CD8-positive, alpha-beta T cell (primary cell): ENCODE measurements at places on chromosomes 12 and 14.

- DNase-seq: no peak
Measured at GRCh38 chr12:48986720-48987291, 8.7 kb downstream of the WNT1 start.

GRCh38 chr12:117966511-117966910 lies 2.3 kb downstream of the KSR2 start:
- no peak for DNase-seq

- peak; percentile 32 for DNase-seq
Measured at GRCh38 chr12:110280392-110280778, 662 bp upstream of the ATP2A2 start.

DNA sequence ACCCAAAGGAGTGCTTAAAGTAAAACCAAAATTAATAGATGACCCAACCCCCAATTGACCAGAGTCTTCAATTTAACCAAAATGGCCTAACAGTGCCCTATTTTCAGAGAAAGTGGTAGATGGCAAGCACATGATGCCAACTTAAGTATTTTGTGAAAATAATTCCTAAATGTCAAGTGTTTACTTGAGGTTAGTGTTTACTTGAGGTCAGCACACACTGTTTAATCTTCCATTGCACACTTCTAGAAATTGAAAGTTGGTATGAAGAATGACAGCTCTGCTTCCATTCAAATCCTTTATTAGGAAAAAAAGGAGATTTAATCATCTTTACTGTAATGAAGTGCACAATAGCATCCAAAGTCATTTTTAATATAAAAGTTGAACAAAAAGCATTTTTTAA lies 25.9 kb upstream of the CAND1 start:
- DNase-seq: no peak

DNA sequence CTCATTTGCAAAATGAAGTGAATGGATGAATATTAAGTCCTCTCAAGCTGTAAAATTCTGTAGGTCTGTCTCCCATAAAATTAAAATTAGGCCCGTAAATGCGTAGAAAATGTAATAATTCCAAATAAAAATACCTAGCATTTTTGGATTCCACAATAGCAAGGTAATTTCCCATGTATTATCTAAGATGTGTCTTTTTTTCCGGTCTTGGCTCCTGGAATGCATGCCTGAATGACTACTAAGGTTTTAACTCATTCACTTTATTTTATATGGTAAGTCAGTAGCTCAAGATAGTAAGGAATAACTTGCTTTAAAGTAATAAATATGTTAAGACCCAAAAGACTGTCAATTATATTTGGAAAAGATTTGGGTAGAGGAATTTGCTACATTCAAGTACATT lies 11.1 kb downstream of the TXNRD1 start:
- DNase-seq: no peak

GRCh38 chr12:113330505-113330904 lies 4.4 kb downstream of the SLC8B1 start:
- DNase-seq: no peak

DNA sequence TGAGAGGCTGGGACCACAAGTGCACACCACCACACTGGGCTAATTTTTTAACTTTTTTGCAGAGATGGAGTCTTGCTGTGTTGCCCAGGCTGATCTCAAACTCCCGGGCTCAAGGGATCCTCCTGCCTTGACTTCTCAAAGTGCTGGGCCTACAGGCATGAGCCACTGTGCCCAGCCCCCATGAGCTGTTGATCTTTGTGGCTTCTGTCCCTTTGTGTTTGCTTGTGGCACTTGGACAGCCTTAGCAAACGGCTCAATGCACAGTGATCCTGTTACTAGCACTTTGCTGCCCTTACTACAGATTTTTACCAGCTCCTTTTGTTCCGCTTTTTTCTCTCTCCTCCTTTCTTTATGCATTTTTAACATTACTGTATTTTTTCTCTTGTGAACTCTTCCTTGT lies 25.3 kb upstream of the EVL start:
- no peak for DNase-seq

DNA sequence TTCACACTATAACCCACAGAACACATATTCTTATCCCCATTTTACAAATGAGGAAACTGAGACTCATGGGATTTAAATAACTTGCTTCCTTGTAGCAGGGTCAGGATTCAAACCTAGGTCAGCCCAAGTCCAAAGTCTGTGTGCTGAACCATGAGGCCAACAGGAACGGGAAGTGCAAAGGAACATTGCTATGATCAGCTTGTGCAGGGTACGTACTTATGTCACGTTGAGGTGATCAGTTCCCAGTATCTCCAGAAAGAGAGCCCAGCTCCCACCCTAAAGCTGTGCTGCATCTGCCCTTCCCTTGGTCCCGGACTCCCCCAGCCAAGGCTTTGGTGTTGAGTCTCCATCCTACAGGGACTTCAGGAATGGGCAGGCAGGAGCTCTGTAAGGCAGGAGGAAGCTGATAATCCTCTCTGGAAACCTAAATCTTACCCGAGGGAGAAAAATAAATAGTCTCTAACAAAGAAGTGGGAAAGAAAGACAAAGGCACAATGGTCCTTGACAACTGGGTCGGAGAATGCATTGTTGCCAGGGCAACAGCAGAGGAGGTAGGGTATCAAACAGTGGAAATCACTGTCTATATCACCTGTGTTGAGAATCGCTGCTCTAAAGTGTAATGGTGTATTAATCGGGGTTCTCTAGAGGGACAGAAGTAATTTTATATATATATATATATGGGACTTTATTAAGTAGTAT lies 82.5 kb upstream of the FICD start:
- no peak for DNase-seq

GRCh38 chr12:124548854-124549378 lies 18.5 kb downstream of the NCOR2 start:
- DNase-seq: no peak

DNA sequence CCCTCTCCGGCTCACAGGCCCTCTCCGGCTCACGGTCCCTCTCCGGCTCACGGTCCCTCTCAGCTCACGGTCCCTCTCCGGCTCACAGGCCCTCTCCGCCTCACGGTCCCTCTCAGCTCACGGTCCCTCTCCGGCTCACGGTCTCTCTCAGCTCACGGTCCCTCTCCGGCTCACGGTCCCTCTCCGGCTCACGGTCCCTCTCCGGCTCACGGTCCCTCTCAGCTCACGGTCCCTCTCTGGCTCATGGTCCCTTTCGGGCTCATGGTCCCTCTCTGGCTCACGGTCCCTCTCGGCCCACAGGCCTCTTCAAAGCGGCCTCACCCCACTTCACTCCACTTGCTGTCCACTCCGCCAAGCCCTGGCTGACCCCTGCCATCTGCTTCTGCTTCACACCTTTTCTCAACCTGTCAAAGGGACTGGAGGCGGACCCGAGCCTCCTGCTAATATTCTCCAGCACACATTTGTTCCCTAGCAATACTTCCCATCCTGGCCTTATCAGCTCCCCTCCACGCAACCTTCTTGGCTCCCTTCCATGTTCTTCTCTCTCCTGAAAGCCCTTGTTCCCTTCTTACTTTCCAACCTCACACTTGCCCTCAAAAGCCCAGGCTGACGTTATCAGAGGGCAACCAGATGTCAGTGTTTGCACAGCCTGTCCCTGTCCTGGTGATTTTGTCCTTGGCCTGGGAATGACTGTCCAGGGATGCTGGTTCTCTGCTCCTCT lies 176.7 kb downstream of the CALM1 start:
- DNase-seq: no peak

DNA sequence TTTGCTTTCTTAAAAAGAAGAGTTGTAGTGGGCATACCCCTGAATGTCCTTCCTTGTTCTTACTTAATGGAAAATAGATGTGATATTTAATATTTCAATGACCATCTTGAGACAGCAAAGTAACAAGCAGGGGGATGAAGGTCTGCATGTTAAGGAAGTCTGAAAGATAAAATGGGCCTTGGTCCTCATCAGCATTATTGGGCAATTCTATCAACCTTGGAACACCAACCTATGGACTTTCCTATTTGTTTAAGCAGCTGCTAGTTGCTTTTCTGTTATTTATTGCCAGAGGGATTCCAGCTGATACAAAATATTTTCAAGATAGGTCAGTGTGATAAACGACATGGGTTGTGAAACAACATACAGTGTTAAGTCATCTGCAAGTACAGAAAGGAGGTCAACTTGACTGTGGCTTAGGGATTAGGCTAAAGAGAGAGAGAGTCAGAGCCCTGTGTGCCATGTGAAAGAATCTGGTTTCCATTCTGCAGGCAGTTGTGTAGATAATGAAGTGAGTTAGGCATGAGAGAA lies 16.4 kb upstream of the A2M start:
- no peak for DNase-seq

DNA sequence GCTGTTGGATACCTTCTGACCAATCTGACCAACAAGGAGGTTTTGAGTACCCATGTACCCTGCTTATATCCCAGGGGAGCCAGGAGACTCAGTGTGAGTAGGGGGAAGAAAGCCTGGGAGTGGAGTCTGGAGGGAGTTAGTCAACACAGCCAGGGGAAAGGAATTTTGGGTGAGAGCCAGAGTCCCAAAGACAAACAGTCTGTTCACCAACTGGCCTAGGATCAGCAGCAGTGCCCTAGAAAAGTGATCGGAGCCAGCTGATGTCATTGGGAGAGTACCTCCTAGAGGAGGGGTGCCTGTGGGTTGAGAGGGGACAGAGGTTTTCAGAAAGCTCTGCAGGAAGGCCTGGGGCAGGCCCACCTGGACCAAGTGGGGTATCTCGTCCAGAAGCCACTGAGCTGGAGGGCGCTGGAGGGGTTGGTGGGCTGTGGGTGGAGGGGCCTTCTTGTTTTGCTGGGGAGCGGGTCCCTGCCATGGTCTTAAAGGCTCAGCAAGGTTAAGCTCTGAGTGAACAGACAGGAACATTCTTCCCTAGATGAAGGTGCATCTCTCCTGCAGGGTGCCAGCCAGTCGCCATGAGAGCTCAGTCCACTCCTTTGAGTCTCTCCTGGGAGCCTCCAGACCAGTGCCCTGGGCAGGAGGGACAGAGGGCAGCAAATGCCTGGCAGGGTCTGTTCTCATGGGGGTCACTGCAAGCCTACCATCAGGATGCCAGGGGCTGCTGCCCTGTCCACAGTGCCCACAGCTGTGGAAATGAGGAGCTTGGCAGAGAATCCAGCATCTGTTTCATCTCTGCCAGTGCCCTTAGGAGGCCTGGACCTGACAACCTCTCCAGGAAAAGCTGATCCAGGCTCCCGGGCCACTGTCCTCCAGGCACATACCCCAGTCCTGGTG lies 63.6 kb downstream of the CHGA start:
- DNase-seq: no peak

DNA sequence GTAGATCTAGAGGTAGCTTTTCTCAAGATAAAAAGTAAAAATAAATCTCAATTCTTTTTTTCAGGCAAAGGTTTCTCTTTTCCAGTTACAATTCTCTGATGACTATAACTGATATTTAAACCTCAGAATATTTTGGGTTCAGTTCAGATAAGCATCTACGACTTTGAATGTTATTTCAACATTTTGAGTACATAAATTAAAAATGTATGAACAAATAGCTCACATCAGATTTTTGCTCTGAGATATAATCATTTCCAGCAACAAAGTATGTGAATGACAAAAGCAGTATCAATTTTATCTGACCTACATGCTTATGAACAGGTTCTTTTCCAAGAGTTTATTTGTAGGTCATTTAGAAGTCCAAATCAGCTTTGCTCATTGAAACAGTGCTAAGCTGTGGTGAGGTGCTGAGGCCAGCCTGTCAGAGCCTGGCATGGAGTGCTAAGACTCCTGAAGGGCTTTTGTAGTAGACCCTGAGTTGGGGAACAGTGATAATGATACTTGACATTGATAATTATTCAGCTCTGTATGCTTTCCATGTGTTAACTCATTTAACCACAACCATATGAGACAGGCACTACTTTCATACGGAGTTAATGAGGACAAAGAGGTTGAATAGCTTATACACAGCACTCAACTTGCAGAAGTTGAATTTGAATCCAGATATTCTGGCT lies 205.0 kb upstream of the DCN start:
- DNase-seq: no peak

GRCh38 chr14:103509864-103510723 lies 12.5 kb downstream of the CKB start:
- DNase-seq: no peak

DNA sequence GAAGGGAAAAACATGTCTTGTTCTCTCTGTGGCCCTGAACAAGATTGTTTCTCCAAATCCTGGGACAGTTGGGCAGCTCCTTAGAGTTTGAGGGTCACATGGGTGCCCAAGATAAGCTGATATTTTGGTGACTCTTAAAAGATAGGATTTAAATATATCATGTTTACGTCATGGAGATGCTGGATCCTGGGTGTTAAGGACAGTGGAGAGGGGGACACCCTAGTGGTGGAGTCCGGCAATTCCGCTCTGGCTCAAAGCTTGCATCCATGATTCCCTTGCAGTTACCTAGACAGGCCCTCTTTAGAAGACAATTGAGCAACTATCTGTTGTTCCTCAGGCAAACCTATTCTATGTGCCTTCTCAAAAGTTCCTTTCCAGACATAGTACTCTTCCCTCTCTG lies 101.8 kb downstream of the CMKLR1 start:
- DNase-seq: no peak

DNA sequence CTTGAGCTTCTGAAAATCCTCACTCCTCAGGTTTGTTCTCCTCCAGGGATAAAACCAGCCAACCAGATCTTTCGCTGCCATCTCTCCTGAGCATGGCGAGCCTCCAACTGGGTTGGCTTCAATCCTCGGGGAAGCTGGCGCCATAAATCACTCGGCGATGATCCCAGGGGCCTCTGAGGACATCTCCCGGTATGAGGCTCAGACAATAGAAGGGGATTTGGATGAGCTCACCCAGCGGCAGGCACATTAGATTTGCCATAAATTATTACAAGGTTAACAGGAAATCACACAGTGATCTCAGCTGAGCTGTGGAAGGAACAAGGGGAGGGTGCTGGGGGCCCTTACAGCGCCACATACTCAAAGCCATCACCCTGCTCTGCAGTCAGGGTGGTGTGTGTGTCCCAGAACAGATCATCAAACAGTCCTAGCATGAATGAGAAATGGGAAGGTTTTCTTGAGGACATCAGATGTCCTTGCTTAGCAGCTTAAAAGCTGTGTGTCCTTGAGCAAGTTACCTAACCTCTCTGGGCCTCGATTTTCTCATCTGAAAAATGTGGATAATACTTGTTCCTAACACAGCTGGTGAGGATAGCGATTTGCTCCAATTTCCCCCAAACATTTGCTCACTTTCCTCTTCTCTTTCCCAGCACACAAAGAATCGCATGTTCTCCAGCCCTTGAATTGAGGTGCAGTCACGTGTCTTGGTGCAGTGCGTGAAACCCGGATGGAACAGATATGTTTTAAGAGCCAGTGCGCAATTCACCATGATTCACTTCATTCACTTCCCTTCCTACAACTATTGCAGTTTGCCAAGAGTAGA lies 142.8 kb downstream of the SCARB1 start:
- no peak for DNase-seq

GRCh38 chr14:26304056-26304455 lies 293.8 kb downstream of the NOVA1 start:
- no peak for DNase-seq

GRCh38 chr14:56694609-56695008 lies 115.0 kb downstream of the TMEM260 start:
- no peak for DNase-seq

GRCh38 chr12:19869413-19869812 lies 430.1 kb downstream of the AEBP2 start:
- DNase-seq: no peak
